Dermis microvascular lymphatic vessel endothelial cell (primary cell): ENCODE measurements at places on chromosomes 4 and X.
A peak's percentile ranks its signal among the peaks of the same experiment; 100 is the strongest.

GRCh38 chr4:8201321-8201781 lies 2.3 kb downstream of the SH3TC1 start:
- peak; percentile 49 for DNase-seq

DNA sequence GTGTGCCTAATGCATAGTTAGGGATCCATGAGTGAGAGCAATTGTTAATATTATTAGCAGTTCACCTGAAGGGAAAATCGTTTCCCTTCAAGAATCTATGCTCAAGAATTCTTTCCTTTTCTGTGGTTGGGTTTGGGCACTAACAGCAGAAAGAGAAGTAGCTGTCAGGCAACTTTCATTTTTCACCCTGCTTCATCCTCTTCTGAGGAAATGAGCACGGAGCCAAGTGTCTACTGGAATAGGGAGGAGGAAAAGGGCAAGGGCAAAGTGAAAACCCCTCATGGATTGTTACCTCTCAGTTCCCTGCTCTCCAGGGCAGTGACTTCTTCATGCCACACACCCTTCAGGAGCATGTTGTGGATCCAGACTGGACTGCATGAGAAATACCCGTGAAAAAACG lies 2.6 kb upstream of the HPGDS start:
- DNase-seq, result no peak

GRCh38 chr4:52836678-52837077 lies 25.4 kb upstream of the RASL11B start:
- DNase-seq, result no peak

DNA sequence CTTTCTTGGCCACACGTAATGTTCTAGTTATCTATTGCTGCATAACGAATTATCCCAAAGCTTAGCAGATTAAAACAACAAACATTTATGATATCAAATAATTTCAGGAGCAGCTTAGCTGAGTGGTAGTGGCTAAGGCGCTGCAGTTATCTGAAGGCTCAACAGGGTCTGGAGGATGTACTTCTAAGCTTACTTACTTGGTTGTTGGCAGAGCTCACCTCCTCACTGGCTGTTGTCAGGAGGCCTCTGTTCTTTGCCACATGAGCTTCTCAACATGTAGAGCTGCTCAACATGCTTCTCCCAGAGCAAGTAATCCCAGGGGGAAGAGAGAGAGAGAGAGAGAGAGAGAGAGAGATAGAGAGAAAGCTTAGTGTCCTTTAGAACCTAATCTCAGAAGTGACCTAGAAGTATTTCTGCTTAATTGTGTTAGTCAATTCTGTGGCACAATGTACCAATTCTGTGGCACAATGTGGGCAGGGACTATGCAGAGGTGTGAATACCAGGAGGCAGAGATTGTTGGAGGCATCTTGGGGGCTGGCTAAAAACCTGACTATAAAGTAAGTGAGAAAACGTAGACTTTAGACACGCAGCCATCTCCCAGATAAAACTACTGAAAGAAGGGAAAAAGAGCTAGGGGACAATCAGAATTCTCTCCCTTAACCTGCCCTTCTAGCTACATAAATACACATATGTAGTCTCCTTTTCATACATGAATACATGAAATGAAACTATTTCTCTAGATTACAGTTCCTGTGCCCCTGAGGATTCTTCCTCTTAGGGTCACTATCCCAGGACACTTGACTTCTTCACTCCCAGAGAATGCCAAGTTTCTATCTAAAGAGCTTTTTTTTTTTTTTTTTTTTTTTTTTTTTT lies 40.2 kb downstream of the HOPX start:
- DNase-seq, result no peak

GRCh38 chr4:4396628-4397440 lies 9.9 kb downstream of the NSG1 start:
- no peak for DNase-seq
